Activated T-cell treated with anti-CD3 and anti-CD28 coated beads, Interleukin-2, amount 50 U/mL, for 4 hours (primary cell): ENCODE measurements at places on chromosomes 12 and 14. TPM values are rescaled to one million over a fixed set of nuclear protein-coding genes. Genes with fewer than 3 reads are reported as not detected.

DNA sequence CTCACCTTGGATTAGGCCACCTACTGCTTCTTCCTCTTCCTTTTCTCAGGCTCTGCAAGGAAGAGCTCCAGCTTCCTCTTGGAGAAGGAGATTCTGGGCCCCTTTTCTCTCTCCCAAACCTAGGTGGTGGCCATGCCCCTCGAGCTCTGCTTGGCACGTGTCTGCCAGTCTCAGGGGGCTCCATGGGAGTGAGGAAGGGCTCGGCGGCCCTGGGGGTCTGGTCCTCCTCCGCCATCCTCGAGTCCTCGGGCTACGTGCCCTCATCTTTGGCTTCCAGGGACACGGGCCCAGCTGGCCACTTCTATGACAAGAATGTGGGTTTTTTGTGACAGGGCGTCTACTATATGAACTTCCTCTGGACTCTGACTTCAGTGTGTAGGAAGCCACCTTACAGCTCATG, 34.3 kb downstream of the HSP90AA1 start:
- no peak for DNase-seq

DNA sequence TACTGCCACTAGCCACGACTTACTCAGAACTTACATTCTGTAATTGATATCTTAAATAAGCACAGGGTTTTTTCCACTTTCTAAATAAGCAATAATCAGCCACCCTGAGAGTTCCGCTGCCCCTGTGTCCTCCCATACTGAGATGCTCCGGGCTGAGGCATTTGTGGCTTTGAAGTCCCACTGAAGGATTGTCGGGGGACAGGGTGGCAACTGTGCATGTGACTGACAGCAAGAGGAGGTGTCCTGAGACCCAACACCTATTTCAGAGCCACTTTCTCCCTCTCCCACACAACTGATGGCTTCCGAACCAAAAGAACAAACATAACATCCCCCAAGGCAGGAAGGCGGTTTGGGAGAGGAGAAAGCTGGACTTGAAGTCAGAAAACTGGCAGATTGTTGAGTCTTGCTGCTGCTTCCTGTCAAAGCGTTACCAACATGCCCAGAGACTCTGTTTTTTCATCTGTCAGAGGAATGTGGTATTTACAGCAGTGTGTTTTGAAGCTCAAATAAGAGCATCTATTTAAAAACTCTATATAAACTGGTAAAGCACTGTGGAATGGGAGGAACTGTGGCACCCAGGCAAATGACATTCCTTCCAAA, 157.9 kb upstream of the FKBP4 start:
- no peak for DNase-seq

GSC gene
- not detected for total RNA-seq

BEST3 gene
- total RNA-seq = not detected

PLEK2 gene
- 2.4 TPM for total RNA-seq

DNA sequence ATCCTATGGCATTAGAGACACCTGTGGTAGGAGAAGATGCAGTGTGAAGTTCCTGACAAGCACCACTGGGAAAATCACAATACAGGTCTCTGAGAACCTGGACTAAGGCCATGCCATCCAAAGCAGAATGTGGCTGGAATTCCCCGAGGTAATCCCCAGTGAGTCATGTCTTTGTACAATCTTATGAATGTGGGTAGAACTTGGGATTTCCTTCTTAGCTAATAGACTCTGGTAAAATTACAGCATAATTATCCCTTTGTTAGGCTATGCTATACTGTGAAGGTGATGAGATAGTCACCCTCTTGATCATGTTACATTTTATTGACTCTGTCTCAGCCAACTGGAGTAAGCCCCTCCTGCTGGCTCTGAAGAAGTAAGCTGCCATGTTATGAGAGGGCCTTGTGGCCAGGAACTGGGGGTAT, 224.3 kb upstream of the DCN start:
- DNase-seq = no peak

GRCh38 chr12:49244176-49244575, 20.7 kb upstream of the TUBA1C start:
- no peak for DNase-seq

DNA sequence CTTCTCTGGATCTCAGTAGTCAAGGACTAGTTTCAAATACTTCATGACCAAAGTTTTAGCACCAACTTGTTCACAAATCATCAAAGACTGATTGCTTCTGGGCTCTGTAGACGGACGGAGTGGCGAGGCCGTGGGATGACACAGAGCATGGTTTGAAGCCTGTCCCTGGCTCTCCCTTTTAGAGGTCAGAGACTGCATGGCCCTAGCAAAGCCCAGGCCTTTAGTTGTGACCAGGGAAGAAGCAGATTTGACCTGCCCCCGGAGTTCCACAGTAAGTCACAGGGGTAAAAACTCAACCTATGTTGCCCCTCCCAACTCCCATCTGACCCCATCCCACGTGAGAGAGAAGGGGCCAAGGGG, 90.4 kb downstream of the SYNE3 start:
- no peak for DNase-seq

NDUFA9 gene
- total RNA-seq = 151 TPM

OTOGL gene
- not detected for total RNA-seq

- no peak for DNase-seq
Observed at GRCh38 chr14:85442996-85443395, 86.9 kb upstream of the FLRT2 start.

- DNase-seq = no peak
Observed at GRCh38 chr12:124864326-124864752, 675 bp upstream of the SCARB1 start.

VRTN gene
- total RNA-seq = 0.08 TPM

DNA sequence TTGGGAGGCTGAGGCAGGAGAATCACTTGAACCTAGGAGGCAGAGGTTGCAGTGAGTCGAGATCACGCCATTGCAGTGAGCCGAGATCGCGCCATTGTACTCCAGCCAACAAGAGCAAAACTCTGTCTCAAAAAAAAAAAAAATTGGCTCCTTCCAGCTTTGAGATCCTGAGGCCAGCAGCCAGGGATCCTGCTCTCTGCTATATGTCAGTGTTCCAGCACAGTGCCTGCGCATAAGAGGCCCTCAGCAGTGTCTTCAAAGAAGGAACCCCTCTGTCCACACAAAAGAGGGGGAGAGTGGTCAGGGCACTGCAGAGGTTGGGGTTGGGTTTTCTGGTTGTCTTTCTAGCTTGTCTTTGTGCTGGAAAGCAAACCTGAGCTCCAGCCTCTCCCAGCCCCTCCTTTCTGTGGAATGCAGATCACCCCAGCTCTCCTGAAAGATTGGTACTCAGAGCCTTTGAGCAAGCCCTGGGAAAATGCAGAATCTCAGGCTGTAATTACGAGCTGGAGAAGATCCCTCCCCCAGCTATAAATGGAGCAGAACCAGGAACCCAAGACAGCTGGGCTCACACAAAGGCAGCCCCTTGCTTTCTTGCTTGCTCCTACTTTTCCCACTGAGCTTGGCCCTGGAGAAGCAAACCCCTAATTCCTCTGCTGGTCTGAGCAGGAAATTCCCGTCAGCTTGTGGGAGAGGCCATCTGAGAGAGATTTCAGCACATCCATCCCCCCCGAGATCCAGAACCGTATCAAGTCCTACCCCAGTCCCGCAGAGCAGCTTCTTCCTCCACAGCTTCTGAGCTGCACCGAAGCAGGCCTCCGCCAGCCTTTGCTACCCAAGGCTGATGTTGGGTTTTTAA, 205.7 kb downstream of the ZFP36L1 start:
- no peak for DNase-seq

IL26 gene
- total RNA-seq = 0.84 TPM
